ENCODE measurements at places on chromosomes 12 and 14.

- no peak for DNase-seq
Observed at GRCh38 chr12:50055831-50056638, 1.4 kb upstream of the ASIC1 start.

DNA sequence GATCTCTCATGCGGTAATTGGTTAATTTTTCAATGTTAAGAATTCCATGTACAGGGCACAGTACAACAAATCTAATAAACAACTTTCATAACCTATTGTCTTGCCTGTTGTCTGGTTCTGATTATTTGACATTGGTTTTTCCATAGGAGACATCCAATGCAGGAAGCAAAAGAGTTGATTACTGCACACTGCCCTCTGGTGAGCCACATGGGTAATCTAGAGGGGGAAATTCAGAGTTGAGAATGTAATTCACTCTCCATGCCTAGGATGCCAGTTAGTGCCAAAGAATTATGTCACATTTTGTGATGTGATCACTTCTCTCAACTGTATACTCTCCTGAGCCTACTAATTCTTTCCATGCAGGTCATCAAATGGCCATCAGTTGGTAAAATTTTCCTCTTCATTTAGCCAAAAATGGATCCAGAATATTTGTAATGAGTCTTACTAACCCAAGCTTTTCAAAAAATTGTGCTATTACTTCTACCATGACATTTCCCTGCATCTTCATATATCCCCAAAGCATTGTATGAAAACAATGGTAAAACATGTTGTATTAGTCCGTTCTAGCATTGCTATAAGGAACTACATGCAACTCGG, 17.7 kb upstream of the CCDC91 start:
- peak; percentile 60 for DNase-seq

- no peak for DNase-seq
Observed at GRCh38 chr14:99981806-99982205, 83.4 kb upstream of the EVL start.

DNA sequence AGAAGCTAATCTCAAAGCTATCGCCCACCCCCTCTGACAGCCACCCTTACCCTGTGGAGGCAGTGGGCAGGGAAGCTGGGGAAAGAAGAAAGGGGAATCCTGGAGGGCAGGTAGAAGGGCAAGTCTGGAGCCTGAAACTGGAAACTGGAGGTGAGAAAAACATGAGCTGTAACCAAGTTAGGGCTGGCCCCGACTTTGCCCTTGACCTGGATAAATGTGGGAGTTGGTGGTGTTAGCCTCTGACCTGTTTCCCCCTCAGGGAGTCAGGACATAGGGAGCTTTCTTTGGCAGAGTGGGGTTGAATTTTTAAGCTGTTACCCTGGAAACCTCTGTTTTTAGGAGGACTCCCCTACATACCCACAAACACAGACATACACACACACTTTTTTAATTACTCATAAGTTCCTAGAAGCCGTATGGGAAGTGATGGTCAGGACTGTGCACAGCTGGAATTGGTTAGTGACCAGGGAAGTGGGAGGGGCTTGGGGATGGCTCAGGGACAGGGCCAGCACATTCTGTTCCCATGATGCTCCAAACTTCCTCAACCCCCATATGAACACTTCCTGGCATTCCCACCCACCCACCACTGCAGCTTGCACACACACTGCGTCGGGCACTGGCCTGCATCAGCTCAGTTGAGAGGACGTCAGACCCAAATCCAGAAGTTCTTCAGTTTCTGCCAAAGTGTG, 5.0 kb upstream of the MMP19 start:
- DNase-seq: peak; percentile 99

GRCh38 chr12:110270125-110270962, 10.7 kb upstream of the ATP2A2 start:
- DNase-seq: peak; percentile 31

GRCh38 chr14:90444077-90444696, 47.4 kb downstream of the CALM1 start:
- no peak for DNase-seq

GRCh38 chr14:96205059-96205977, 679 bp downstream of the BDKRB2 start:
- DNase-seq: no peak

GRCh38 chr12:67669217-67669933, 20.8 kb downstream of the DYRK2 start:
- DNase-seq: no peak

- no peak for DNase-seq
Observed at GRCh38 chr12:8916154-8916553, 1.8 kb downstream of the PHC1 start.

DNA sequence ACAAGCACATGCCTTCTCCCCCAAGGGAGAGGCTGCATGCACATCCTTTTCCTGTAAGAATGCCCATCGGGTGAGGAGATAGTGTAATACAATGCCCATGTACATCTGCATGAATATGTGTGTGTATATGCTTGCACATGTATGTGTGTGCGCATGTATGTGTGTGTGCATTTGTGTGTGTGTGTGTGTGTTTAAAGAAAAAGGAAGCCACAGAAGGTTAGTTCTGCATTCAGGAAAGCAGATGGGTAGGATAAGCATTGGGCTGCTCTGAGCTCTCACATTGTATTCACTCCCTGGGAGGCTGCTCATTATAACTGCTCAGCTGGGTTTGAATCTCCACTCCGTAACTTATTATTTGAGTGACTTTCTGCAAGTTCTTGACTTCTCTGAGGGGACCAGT, 74.3 kb downstream of the GALNT8 start:
- DNase-seq: no peak

- no peak for DNase-seq
Observed at GRCh38 chr12:28811457-28811856, 337.6 kb upstream of the FAR2 start.

GRCh38 chr12:31897781-31898503, 61.3 kb upstream of the RESF1 start:
- no peak for DNase-seq

DNA sequence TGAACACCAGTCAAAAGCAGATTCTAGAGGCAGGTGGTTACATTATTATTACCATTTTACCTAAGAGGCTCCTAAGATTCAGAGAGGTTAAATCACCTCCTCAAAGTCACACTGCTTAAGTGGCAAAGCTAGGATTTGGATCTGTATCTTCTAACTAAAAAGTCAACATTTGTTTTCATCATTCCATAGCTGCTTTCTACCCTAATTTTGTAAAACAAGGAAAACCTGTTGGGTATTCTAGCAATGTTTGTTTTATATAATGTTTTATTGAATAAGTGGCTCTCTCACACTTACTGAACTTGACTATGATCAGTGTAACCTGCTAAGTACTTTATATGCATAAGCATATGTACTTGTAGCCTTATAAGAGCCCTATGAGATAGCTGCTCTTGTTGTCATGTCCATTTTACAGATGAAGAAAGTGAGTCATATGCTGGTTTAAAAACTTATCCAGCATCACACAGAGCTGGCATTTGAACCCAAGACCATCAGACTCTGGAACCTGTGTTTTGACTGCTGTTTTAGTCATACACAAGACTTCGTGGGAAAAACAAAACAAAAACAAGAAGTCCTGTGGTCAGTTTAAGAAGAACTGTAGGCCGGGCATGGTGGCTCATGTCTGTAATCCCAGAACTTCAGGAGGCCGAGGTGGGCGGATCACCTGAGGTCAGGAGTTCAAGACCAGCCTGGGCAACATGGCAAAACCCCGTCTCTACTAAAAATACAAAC, 31.7 kb upstream of the EVL start:
- no peak for DNase-seq

- no peak for DNase-seq
Observed at GRCh38 chr14:102622262-102622885, 29.9 kb downstream of the RCOR1 start.

GRCh38 chr12:85274315-85274651, 5.7 kb upstream of the ALX1 start:
- no peak for DNase-seq

DNA sequence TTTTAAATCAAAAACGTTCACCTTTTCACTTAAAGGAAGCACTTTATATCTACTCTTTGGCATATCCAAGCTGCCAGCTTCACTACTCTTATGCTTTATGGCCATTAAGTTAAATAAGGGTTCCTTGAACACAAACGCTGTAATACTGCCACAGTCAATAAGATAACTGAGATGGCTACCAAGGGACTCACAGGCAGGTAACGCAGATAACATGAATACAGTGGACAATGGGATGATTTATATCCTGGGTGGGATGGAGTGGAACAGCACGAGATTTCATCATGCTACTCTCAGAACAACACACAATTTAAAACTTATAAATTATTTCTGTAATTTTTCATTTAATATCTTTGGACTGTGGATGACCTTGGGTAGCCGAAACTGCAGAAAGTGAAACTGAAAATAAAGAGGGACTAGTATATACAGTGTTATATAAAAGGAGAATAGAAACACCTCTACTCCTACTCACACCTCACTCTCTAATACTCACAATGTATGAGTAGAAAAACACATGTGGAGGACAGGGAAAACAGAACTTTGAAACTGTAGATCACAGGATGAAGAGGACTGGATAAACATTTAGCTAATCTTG, 367.3 kb downstream of the C12orf50 start:
- DNase-seq: no peak

GRCh38 chr12:103802586-103802886, 38.5 kb downstream of the NT5DC3 start:
- no peak for DNase-seq

DNA sequence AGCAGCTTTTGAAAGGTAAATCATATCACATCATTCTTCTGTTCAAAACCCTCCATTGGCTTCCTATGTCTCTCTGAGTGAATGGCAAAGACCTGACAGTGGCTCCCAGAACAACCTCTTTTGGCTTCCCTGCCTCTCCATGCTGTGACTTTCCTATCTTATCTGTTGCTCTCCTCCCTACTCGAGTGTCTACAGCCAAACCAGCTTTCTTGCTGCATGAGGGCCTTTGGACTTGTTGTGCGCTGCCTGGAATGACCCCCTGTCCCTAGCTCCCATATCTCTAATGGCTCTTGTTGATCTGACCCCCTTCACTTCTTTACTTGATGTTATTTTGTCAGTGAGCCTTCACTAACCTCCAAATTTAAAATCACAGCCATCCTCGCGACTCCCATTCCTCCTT, 2.5 kb downstream of the SYNE2 start:
- DNase-seq: no peak

GRCh38 chr12:55729819-55730818, 1.3 kb upstream of the CD63 start:
- DNase-seq: peak; percentile 64

DNA sequence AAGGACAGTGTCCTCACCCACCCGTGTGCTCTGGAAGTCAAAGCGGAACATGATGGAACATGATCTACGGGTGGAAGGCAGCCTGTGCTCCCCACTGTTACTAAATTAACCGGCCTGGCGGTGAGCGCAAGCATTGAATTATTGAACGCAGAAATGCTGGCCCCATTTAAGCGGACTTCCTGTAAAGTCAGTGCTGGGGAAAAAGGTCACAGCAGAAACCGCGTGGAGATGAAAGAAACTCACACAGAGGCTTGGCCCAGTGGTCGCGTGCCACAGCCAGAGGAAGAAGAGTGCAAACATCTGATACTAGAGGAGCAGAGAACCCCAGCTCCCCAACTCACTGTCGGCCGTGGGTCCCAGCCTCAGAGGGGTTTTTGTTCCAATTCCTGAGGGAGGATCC, 321.2 kb downstream of the ADGRD1 start:
- no peak for DNase-seq

- no peak for DNase-seq
Observed at GRCh38 chr14:100557658-100558057, 29.6 kb downstream of the BEGAIN start.

GRCh38 chr12:40033242-40033630, 72.6 kb downstream of the SLC2A13 start:
- no peak for DNase-seq

GRCh38 chr12:60168441-60168840, 572.6 kb downstream of the SLC16A7 start:
- no peak for DNase-seq

GRCh38 chr12:20300457-20300856, 67.9 kb upstream of the PDE3A start:
- no peak for DNase-seq

DNA sequence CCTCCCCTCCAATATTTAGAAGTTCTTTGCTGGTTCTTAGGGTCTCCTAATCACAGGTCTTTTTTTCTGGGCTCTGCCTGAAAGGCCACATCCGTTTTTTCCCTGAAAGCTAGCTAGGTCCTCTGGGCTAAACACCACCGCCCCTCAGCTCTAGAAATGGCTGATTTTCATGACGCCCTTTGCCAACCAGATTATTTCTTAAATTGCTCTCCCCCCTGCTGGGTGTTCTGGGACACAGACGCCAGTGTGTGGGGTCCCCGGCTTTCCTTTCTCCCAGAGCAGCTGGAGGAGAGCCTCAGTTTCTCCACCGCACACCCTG, 45.3 kb upstream of the ATP23 start:
- peak; percentile 7 for DNase-seq

- no peak for DNase-seq
Observed at GRCh38 chr12:4386801-4387200, 7.3 kb upstream of the FGF23 start.

GRCh38 chr12:26988703-26989102, 25.5 kb downstream of the TM7SF3 start:
- no peak for DNase-seq

DNA sequence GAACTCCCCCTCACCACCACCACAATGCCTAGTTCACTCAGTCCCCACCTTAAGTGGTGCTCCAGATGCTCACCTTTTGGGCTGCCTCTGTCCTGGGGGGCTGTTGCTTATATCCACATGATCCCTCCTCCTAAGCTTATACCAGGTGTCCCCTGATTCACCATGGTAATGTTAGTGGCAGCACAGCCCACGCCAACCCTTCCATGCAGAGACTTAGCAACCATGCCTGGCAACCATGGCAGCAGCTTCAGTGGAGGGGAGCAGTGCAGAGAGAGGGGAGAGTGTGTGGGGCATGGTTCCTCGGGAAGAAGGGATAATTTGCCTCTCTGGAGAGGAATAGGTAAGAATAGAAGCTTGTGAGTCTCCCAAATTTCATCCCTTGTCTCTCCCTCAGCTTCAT, 1.2 kb upstream of the DDN start:
- DNase-seq: no peak

- no peak for DNase-seq
Observed at GRCh38 chr12:64270411-64270810, 48.3 kb upstream of the KICS2 start.

- DNase-seq: no peak
Observed at GRCh38 chr12:31215518-31216232, 110.3 kb downstream of the SINHCAF start.

- peak; percentile 97 for DNase-seq
Observed at GRCh38 chr12:96233939-96234461, 39.8 kb downstream of the ELK3 start.

DNA sequence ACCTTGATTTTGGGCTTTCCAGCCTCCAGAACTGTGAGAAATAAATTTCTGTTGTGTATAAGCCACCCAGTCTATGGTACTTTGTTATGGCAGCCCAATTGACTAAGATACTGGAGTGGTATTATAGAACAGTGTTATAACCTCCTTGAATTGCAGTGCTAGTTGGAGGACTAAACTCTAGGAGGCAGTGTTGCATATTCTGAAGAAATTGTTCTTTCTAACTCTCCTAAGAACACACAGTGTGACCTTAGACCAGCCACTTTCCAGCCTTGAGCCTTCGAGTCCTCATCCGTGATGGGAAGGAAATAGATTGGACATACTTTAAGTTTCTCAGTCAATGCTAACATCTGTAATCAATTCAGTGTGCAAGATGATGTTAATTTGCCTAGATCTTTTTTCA, 22.4 kb upstream of the LRRC10 start:
- DNase-seq: no peak

All from HFFc6 (cell line).